ENCODE measurements at places on chromosomes 4 and X.
A peak's percentile ranks its signal among the peaks of the same experiment; 100 is the strongest.

DNA sequence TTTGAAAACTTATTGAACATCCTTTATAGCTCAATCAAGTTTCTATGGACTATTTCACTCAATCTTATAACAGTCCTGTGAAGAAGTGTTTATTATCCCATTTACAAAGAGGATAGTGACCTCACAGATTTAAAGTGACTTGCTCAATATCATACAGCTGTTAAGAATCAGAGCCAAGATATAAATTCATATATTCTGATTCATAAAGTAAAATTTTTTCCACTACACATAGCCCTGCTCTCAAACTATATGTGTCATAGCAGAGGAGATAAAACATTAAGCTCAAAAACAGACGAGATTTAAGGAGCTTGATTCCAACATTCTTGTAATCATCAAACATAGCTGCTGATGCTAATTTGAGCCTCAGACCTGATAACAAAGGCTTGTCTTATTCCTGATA is 226.8 kb downstream of the CAMK2D start:
- no peak for DNase-seq

- DNase-seq: no peak
Measured at GRCh38 chr4:53346920-53347852, 18.7 kb downstream of the SCFD2 start.

- no peak for DNase-seq
Measured at GRCh38 chrX:111133389-111133788, 37.4 kb downstream of the PAK3 start.

- no peak for DNase-seq
Measured at GRCh38 chr4:146343199-146343598, 128.9 kb downstream of the REELD1 start.

DNA sequence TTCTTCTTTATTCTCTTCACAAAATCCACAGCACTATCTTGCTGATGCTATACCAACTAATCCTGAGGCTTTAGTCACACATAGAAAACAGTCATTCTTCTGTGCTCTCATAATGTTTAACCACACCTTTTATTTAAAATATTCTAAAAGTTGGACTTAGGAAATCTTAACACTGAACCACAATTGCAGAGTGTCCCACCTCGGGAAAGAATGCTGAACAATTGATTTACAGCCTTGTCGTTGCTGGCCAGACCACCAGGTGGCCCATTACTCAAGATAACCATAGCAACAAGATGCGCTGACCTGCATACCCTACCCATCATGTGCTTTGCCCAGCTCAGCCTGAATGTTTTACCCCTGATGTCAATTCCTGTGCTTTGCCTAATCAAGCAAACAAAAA is 100.8 kb downstream of the ARSJ start:
- no peak for DNase-seq

GRCh38 chr4:179867300-179867878 is 2375.8 kb upstream of the TENM3 start:
- DNase-seq: no peak

DNA sequence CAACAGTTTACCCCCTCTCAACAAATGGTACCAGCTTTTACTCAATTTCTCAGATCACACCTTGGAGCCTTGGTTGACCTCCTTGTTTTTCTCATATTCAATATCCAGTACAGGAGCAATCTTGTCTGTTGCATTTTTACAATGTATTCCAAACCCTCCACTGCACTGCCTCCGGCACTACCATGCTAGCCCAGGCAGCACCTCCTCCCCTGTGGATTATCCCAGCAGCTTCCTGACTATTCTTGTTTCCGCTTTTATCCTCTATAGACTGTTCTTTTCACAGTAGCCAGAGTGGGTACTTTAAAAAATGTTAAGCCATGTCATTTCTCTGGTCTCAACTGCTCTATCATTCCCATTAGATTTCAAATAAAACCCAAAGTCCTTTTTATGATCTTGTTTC is 253.4 kb upstream of the GPRIN3 start:
- DNase-seq: no peak

GRCh38 chr4:6548201-6548881 is 26.6 kb upstream of the MAN2B2 start:
- no peak for DNase-seq

DNA sequence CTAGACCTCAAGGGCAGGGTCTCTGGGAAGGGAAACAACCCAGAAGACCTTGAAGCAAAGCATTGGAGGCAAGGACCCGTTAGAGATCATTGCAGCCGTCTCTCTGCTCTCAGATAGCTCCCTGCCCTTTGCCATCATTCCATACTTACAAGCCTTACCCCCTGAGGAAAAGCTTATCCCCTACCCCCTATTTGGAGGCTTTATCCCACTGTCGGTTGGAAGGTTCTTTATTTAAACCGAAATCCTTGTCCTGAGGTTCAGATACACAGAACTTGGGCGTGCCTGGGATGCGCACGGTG is 84.4 kb downstream of the EFNB1 start:
- no peak for DNase-seq

GRCh38 chr4:74109870-74110605 is 11.0 kb upstream of the CXCL2 start:
- no peak for DNase-seq

- DNase-seq: no peak
Measured at GRCh38 chrX:22800806-22801205, 199.0 kb upstream of the DDX53 start.

GRCh38 chr4:11566444-11567022 is 137.8 kb upstream of the HS3ST1 start:
- DNase-seq: no peak

DNA sequence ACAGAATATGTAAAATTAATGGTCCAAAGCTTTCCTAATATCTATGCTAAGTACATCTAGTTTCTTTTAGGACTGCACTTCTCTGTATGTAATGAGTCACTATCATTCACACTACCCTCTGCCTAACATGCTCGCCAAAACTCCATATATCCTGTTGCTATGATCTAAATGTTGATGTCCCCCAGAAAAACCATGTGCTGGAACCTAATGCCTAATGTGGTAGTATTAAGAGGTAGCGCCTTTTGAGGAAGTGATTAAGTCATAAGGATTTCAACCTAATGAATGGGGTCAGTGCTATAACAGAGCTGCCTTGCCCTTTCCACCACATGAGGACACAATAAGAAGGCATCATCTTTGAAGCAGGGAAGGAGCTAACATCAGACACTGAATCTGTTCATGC is 34.9 kb upstream of the NFKB1 start:
- DNase-seq: no peak

- no peak for DNase-seq
Measured at GRCh38 chr4:141772838-141773237, 136.5 kb downstream of the IL15 start.

- no peak for DNase-seq
Measured at GRCh38 chrX:41692162-41692749, 3.5 kb downstream of the GPR34 start.

DNA sequence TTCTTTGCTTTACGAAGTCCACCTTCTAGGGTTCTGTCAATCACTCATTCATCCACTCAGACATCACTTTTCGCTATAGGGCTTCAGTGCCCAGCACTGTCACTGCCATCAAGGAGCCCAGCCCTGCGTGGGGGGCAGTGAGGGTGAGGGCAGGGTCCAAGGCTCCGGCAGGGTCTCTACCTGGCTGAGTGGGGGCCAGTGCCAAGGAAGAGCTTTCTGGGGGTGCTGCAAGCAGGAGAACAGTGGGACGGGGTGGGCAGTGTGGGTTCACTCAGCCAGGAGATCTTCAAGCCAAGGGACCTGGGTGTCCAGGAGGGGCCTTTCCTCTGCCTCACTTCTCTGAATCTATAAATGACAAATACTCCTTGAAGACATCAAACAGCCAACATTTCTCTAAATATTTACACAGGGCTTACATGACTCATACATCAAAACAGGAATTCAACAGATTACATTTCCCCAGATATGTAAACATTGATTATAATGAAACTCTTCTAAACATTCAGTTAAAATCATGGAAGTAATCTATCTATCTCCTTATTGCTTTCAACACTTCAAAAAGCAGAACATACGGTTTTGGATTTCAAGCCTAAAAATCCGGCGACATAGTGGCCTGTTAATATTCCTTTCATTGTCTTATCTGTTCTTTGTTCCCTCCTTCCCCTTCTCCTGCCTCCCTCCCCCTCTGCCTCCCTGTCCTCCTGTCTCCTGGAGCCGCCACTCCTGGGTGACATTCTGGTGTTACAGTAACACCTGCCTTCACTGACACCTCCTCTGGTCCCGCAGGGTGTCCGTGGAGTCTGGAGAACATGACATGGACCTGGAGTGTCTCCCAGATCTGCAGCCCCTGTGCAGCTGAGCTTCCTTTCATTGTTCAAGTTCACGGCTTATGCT is 94.4 kb upstream of the ADRA2C start:
- no peak for DNase-seq

- no peak for DNase-seq
Measured at GRCh38 chrX:110201799-110202198, 116.1 kb downstream of the AMMECR1 start.

DNA sequence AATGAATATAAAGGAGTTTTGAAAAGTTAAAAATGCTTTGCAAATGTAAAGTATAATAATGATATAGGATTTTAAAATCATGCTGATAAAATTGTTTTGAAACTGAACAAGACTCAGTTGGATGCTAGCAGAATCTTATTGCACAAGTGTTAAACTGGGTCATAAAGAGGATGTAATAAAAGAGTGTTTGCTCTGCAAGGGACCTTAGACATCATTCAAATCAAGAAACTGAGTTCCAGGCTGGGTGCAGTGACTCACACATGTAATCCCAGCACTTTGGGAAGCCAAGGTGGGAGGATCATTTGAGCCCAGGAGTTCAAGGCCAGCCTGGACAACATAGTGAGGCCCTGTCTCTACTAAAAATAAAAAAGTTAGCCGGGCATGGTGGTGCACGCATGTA is 27.5 kb upstream of the DUSP21 start:
- no peak for DNase-seq

DNA sequence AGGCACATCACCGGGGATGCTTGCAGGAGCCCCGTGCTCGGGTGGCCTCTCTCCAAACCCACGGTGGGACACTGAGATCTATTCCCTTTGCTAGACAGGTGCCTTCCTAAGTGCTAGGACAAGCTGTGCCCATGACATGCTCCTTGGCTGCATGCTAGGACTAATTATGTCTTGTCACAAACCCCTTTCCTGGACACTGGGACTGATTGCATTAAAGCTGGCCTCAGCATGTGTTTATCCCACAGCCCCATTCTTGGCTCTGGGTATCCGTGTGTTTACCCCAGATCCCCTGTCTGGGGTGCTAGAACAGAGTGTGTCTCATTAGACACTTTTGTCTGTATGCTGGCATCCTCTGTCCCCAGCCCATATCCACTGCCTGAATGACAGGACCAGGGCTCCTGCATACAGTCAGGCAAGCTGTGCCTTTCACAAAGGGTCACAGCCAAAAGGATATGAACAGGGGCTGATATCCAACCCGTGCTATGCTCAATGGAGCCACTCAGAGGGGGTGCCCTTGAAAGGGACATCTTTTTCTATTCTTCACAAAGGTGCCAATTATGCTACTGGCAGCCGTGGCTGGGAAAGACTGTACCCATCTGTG is 9.2 kb upstream of the IQSEC2 start:
- DNase-seq: no peak

DNA sequence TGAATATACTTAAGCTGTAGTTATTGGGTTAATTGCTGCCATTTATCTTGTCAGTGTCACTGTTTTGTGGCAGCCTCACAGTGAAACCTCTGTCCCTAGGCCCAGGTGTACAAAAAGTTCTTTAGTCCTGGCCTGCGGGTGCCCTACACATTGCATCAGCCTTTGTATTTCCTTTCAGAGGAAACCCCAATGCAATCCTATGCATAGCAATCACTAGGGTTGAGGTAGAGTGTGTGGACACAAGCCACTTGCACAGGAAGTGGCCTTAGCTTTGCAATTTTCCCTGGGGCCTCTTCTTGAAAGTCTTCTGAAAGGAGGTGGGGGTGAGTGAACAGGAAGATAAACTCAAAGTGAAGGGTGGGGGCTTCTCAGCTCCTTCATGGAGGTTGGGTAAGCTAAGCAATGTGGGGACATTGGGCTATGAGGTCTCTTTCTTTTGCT is 27.8 kb downstream of the VSIG4 start:
- no peak for DNase-seq

DNA sequence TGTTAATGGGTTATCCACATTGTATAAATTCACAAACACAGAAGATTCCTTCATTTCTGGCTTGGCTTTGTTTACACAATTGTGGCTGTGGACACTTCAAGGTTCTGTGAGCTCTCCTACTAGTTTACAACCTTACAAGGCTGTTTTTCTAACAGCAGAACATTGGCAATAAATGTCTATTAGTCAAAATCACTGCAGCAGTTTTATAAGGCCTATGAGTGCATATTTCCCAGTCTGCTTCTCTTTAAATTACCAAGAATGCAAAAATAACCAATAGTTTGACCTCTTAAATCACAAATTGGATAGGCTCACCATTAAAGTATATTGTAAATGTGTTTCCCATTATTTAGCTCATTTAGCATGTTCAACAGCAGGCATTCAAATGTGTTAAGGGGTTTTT is 239.2 kb downstream of the DKK2 start:
- DNase-seq: no peak

DNA sequence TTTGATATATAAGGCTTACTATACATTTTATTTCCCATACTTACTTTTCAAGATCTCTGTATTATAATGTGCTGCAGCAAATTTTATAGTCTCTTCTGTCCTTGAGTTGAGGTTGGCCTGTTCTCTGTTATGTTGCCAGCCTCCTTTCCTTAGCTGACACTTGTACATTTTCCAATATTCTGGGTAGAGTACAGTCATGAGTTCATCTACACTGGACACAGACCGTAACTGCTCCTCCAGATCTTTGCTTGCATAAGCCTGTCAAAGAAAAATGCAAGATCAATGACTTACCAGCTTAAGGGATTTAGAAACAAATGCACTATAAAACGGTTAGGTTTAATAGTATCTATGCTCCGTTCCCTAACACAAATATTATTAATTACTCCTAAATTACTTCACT is 63.2 kb downstream of the VEGFC start:
- DNase-seq: no peak

DNA sequence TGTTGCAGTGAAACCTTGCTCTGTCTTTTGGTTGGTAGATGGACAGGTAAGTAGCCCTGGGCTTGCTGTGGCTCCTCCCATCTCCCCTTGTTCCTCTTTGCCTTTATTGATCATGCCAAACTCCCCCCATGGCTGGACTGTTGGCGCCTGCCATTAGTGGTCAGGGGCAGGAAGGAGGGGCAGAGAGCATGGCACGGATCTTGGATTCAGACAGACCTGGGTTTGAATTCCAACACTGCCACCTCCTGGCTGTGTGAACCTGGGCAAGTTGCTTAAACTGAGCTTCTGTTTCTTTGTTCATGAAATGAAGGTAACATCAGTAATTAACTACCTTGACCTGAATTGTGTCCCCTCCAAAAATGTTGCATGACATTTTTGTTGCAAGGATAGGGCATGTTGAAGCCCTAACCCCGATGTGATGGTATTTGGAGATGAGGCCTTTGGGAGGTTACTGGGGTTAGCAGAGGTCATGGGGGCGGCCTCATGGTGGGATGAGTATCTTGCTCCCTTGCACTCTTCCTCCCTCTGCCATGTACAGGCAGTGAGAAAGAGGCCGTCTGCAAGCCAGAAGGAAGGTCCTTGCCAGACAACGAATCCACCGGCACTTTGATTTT is 6.0 kb downstream of the SLC2A9 start:
- DNase-seq: peak; percentile 33

- no peak for DNase-seq
Measured at GRCh38 chr4:181157647-181158046, 1085.6 kb upstream of the TENM3 start.
